ENCODE measurements at places on chromosomes 2 and 18.

DNA sequence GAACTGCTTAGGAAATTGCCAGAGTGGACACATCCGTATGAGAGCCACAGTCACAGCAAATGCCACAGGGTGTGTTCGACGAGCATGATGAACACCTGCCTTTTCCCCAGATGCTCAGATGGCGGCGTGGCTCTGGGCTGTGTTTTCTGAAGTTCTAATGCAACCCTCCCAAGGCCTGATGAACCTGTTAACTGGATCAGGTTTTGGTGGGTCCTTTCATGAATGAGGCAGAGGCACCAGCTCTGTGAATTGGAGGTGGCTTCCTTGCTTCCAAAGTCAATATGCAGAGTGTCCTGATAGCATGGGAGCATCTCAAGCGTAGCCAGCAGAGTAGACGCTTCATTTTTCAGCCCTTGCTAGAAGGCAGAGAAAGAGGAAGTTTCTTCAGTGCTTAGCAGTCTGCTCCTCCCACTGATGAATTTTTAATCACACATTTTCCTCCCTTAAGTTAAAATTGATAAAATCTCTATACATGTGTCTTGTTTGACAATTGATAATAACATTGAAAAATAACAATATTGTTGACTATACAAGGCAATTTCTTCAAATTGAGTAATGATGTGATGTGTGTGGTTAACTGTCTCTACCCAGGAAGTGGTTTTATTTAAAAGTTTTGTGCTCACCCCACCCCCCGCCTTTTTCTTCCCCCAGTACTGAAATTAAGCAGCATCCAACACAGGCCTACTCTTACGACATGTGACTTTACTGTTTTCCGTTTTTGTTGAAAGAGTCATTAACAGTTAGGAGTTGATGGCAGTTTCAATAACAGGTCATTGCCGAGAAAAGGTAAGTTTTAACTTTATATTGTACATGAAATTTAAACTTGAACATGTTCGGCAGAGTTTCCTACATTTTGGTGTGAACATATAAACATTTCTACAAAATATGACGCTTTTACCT lies at the start of gene ARHGAP15:
TSS of gene ARHGAP15 (plus strand) at position 739 of the 900 bp plus-strand sequence.
- DNase-seq, result peak; percentile 54

DNA sequence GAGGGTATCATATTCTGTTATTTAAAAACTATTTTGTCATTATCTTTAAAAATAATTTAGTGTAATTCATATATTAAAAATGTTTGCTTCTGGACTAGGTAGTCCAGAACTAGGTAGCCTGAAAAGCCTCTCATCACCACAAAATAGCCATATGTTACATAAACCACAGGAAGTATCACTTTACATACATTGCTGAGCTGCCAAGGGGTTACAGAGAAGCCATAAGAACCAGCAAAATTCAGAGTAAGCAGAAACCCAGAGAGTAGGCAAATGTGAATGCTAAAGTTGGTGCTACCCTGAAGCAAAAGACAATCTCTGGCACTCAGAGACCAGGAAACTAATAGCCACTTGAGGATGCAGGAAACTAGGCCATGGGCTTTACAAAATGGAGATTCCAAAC lies 60.9 kb downstream of the LOXHD1 start:
- no peak for DNase-seq

- no peak for DNase-seq
Observed at GRCh38 chr2:98665677-98666076, 57.3 kb downstream of the UNC50 start.

- DNase-seq, result no peak
Observed at GRCh38 chr2:175036582-175037018, 31.4 kb upstream of the CHN1 start.

GRCh38 chr2:101114268-101114783 lies 36.9 kb downstream of the TBC1D8 start:
- DNase-seq, result no peak
